ENCODE measurements at places on chromosomes 4 and X.

DNA sequence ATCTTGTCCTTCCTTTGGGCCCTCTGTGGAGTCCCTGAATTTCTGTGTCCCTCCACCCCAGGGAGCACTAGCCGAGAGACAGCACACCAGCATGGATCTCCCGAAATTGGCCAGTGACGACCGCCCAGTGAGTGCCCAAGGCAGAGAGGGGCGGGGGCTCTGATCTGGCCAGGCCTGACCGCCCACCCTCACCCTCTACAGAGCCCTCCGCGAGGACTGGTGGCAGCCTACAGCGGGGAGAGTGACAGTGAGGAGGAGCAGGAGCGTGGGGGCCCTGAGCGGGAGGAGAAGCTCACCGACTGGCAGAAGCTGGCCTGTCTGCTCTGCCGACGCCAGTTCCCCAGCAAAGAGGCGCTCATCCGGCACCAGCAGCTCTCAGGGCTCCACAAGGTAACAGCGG, 8.4 kb upstream of the UBA1 start:
- no peak for DNase-seq

- peak; percentile 2 for DNase-seq
These were observed 32.2 kb upstream of the CCKAR start for GRCh38 chr4:26522478-26522877.

DNA sequence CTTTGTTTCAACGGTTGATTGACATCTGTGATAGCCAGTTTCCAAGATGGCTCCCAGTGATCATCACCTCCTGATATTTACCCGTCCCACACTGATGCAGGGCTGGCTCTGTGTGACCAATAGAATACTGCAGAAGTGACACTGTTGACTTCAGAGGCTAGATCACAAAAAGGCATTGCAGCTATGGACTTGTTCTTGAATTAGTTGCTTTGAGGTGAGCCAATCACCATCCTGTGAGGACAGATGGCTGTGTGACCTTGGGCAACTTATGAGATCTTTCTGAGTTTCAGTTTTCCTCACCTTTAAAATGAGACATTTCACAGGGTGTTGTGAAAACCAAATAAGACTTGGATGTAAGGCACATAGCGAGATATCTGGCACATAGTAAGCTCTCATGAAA, 1.8 kb upstream of the GPR82 start:
- DNase-seq: no peak

- no peak for DNase-seq
These were observed 248.0 kb downstream of the RBMX2 start for GRCh38 chrX:130649738-130650137.

- DNase-seq: no peak
These were observed 21.4 kb downstream of the MFAP3L start for GRCh38 chr4:170004651-170005295.

DNA sequence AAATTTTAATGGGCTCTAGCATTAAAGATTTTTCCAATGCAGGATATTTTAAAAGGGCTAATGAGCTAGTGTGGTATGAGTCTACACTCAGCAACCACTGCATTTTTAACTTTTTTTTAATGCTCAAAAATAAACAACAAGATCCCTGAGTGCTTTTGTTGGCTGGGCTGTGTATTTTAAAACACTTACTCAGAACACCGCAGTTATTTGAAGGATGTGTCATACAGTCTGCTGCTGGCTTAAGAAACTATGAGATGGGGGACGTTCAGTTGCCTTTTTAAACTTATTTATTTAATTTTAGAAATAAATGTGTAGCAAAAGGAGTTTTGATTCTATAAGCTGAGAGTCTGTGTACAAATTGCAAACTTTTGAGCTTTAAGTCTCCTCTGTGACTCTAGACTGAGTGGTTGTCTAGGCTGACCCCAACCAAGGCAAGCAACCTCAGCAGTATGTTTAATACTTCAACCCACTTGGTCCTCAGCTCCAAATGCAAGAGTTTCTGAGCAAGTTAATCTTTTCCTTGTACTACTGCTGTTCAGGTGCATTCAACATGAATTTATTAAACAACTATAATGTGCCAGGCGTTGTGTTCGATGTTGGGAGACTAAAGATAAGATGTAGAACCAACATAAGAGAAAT, 278.6 kb upstream of the DIPK2B start:
- DNase-seq: peak; percentile 75

DNA sequence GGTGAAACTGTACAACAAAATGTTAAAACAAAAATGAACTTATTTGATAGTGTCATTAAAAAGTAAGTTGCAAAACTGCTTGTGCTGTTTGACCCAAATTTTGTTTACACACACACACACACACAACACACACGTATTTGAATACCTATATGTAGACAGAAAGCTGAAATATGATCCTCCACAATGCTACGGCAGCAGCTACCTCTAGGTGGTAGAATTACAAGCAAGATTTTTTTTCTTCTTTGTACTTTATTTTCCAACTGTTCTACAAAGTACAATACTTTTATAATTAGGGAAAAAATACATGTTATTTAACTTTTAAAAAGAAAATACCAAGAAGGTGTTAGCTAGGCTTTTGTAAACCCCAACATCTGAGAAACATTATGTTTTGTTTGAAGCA, 1.2 kb downstream of the CYTL1 start:
- no peak for DNase-seq
